GM04503 (cell line): ENCODE measurements at places on chromosomes 16 and 17.
A peak's percentile ranks its signal among the peaks of the same experiment; 100 is the strongest.

GRCh38 chr16:27951489-27952120 is 111.9 kb downstream of the GSG1L start:
- peak; percentile 17 for DNase-seq

DNA sequence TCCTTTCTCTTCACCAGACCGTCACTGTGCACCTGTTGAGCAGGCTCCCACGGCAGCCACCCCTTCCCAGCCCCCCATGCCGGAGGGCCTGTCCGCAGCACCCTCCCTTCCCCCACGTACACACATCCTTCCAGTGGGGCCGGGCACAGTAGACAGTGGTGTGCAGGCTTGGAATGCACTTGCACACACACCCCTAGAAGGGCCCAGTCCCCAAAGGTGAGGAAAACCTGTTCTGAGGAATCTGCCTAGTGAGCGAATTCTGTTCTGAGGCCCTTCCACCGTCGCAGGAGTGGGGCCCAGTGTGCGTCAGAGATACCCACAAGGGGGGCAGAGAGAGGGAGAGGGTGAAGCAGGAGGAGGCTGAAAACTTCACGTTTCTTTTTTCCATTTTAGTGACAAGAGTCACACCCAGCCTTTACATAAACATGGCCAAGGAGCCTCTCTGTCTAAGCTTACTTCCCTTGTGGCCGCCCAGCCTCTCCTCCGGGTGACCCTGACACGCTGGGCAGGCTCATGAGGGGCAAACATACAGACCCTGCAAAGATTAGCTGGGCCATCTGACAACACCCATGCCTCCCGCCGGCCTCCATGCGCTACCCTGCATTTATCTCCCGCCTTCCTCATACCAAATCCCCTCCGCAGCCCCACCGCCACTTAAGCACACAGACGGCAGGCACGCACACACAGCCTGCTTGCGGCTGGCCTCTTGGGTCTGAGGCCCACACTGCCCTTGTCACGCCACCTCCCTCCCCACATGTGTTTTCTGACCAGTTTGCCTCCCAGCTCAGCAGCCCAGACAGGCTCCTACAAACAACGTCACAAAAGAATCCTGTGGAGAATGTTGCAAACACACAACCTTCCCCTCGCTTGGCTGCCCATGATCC is 1.8 kb downstream of the ZBTB4 start:
- peak; percentile 77 for DNase-seq

DNA sequence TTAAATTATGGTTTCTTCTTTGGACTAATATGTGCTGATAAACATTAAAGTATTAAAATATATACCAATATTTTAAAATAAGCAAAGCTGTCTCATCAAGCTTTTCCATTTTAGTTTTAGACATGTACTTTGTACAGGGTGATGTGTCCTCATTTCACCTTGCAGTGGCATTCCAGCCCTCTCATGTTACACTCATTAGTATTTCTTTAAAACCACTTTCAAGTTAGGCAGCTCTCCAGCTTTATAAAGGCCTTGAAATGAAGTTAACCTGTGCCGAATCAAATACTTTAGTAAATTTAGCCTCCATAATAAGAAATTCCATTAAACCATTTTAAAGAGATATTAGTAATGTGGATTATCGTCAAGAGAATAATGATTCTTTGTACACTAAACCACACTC is 107.6 kb upstream of the HLF start:
- DNase-seq = no peak

DNA sequence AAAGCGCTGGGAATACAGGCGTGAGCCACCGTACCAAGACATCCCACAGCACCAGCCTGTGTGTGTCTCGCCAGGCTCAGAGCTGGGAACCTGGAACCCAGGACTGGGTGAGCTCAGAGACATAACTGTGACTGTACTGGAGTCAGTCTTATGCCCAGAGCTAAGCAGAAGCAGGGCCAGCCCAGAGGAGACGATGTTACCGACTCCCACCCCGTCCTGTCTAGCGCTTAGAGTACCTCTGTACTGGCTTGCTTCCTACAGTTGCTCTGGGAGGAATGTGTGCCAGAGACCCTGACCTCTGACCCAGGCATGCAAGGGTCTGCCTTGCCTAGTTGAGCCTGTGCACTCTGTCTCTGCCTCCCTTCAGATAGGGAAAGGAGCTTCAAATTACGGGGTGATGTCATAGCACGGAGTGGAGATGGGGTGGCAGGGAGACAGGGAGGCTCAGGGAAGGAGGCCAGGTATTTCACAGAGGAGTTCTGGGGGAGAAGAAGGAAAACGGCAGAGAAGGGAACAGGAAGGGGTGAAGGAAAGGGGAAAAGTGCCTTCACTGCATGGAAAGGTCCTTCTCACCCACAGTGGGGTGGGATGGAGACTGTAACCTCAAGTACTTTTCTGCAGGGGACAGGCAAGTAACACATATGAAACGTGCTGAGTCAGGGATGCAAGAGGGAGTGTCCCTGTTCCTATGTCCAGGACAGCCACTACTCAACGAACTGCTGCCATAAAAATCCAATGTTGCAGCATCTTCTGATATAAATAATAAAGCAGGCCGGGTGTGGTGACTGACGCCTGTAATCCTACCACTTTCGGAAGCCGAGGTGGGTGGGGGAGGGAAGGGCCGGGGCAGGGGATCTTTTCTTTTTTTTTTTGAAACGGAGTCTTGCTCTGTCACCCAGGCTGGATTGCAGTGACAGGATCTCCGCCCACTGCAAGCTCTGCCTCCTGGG is 5.8 kb upstream of the ARMC5 start:
- no peak for DNase-seq

GRCh38 chr17:66354981-66355380 is 52.6 kb downstream of the PRKCA start:
- DNase-seq = peak; percentile 39

DNA sequence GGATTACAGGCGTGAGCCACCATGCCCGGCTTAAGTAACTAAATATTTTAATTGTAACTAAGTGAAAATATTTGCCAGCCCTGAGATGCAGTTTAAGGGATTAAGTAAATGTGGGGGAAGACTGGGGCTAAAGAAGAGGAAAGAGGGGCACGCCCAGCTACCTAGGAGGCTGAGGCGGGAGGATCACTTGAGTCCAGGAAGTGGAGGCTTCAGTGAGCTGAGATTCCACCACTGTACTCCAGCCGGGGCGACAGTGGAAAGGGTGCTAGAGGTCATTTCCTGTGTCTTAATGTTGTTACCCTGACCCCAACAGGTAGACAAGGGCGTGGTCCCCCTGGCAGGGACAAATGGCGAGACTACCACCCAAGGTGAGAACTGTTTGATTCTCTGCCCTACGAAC is 2.8 kb downstream of the ALDOA start:
- no peak for DNase-seq

DNA sequence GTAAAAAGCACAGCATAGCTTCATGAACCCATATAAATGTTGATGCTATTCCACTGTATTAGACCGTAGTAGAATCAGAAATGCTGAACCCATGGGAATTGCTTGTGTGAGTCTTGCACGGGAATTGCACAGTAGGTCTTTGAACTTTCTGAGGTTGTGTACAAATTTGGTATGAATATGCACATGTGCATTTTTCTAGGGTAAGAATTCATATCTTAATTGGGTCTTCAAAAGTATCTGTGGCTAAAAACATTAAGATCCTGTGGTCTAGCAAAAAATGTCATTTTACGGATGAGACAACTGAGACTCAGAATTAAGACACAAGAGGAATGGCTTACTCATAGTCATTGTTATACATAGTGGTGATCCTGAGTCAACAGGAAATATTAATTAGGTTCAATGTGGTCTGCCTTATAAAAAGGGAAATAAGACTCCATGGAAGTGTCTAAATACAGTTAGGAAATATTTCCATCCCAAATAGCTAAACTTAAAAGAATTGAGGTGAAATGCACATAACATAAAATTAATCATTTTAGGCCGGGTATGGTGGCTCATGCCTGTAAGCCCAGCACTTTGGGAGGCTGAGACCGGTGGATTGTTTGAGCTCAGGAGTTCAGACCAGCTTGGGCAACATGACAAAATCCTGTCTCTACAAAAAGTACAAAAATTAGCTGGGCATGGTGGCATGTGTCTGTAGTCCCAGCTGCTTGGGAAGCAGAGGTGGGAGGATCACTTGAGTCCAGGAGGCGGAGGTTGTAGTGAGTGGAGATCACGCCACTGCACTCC is 22.8 kb downstream of the TAOK1 start:
- peak; percentile 95 for DNase-seq

- DNase-seq = peak; percentile 51
Observed at GRCh38 chr17:6591599-6592158, 35.3 kb upstream of the PITPNM3 start.
